ENCODE measurements at places on chromosomes 6 and 20.

DNA sequence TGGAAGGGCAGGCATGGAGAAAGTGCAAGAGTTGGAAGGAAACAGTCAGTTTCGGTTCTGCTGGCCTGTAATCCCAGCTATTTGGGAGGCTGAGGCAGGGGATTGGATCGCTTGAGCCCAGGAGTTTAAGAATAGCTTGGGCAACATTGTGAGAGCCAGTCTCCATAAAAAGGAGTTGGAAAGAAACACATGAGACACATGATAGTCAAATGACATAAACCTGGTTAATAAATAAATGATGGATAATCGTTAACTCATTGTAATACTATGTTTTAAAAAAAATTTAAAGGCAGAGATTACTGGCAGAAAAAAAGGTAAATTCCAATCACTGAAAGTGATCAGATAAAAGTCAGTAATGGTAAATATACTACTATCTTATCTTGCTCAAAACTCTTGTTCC, 37.2 kb upstream of the PHACTR1 start:
- peak; percentile 52 for DNase-seq

DNA sequence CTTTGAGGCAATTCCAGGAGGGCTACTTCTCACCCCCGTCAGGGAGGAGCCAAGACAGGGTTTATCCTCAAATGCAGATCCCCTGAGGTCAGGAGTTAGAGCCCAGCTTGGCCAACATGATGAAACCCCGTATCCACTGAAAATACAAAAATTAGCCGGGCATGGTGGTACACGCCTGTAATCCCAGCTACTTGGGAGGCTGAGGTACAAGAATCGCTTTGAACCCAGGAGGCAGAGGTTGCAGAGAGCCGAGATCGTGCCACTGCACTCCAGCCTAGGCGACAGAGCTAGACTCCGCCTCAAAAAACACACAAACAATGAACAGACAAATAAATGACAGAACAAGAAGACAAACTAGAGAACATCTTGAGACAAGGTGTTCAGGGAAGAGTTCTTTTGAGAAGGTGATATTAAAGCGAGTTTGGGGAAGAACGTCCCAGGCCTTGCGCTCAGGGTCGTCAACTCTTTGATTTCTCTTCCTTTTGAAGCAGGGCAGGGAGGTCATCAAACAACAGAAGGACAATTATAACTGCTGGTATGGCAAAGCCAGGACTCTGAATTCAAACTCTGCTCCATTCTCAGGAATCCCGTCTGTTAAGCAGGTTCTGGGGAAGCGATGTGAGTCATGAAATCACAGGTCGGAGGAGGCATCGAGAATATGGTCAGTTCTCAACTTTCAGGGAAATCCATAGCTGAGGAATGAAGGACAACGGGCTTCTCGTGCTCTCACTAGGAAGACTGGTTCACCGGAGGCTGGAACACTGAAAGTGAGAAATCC, 1.4 kb upstream of the RALY start:
- DNase-seq, result peak; percentile 69

GRCh38 chr20:24039196-24039595, 50.6 kb upstream of the GGTLC1 start:
- no peak for DNase-seq

GRCh38 chr6:17045581-17046322, 56.1 kb upstream of the STMND1 start:
- DNase-seq, result peak; percentile 17

DNA sequence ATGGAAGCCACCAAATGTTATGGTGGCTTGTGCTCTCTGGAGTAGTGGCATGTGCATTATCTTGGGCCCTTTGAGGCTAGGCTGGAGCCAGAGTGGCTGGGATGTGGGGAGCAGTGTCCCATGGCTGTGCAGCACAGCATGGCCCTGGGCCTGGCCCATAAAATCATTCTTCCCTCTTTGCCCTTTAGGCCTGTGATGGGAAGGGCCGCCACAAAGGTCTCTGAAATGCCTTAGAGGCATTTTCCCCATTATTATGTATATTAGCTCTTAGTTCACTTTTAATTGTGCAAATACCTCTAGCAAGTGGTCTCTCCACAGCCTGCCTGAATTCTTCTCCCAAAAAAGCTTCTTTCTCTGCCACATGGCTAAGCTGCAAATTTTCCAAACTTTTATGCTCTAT, 297.3 kb upstream of the IRAK1BP1 start:
- DNase-seq, result no peak

DNA sequence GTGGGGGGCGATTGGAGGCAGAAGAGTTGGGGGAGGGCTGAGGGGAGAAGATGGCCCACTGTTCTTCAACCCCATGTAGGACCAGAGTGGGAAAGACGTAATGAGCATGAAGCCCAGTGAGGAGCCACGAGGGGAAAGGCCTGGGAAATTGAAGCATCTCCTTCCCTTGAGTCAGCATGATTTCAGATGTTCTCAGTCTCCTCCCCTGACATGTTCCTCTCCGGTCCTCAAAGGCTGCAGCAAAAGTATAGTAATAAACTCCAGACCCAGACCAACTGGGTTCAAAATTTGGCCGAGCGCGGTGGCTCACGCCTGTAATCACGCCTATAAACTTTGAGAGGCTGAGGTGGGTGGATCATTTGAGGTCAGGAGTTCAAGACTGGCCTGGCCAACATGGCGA, 1.9 kb upstream of the NFKBIE start:
- DNase-seq, result no peak

DNA sequence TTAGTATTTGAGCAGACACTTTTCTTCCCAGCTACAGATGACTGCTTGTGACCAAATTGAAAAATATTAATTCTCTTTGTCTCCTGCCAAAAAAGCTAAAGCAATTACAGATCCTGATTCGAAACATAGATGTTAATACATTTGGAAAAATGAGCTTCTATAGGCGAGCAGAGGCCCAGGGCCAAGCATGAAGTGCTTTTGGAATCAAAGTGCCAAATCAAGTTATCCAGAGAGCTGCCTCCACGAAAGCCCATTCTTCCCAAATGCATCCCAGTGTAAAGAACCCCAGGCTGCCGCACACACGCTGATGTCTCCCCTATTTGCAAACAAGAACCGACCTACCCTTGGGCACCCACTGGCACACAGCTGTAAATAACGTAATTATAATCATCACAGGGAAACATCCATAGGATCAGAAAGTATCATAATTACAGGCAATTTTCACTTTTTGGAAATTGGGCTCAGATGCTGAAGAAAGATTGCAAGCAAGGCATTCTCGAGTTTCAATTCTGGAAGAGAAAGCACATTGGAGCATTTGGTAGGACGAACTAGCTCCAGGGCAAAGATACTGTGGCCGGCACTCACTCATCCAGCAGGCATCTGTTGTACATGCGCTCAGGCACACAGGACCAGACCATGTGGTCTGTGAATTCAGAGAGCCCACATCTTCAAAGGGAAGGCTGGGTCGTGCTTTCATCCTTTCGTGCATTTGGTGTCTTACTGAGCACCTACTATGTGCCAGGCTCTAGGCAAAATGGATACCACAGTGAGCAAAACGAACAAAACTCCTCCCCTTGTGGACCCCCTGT, 45.9 kb downstream of the BMP7 start:
- no peak for DNase-seq

- peak; percentile 21 for DNase-seq
These were observed 327.9 kb upstream of the MARCKS start for GRCh38 chr6:113529196-113529595.

- peak; percentile 18 for DNase-seq
These were observed 124.4 kb downstream of the TCP11 start for GRCh38 chr6:35016502-35017321.

DNA sequence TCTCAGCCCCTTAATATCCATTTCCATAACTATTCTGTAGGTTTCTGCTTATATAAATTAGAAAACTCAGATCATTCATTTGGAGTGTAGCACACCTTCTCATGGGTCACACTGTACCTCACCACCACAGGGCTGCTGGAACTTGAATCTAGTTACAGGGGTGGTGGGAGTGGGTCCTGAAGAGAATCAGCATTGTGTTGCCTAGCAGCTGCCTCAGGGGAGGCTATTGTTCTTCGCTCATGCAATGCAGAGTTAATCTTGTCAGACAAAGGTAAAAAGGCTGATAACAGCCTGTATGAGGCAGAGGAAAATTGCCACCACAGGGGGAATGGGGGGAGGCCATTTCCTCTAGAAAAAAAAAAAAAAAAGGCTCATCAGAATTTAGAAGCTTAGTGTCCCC, 496.0 kb upstream of the ADGRB3 start:
- DNase-seq, result no peak

DNA sequence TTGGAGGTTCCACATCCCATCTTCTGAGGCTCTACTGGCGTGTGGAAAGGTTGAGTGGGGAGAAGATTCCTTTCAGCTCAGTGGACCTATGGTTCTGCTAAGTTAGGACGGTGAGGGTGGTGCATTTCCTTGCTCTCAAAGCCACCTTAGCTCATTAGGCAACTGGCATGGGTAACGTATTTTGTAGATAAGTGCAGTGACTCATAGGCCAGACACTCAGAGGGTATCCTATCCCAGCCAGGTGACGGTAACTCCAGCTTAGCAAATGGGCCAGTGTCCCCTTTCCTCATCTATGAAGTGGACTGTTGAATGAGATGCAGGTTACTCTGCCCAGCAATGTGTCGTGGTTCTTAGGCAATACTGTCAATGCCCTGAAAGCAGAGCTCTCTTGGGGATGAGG, 3.7 kb downstream of the RPS6KA2 start:
- peak; percentile 67 for DNase-seq

DNA sequence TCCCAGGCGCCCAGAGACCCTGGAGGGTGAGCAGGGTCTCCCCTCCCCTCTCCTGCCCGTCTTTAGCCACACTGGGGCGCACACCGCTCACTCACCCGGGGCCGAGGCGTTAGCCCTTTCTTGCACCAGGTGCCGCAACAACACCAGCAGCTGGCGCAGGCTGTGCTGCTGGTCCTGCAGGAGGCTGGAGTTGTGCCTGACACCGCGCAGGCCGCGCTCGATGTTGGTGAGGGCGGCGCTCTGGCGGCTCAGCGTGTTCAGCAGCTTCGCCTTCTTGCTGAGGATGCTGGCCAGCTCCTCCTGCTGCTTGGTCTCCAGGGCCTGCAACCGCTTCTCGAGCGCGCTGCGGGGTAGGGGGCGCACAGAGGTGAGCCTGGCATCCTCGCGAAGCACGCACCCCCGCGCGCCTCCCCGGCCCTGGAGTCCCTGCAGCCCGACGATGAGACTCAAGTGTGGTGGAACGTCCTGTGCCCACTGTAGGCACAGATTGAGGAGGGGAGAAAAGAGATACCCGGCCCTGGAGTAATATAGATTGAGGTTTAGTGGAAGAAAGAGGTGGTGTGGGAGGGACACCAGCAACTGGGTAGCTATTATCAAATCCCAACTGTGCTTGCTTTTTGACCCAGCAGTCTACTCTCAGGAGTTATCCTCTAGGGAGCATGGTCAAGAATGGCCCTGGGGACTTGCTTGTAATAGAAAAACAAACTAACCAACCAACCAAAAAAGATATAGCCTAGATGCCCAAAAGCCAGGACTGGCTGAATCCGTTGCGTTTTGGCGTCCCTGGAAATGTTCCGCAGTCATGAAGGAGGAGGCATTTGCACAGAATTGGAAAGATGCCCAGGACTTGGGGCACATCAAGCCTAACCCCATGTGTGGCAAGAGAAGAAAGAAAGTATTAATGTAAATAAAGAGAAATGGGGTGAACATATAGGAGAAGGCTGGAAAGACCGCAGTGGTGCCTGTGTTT, 30.9 kb downstream of the ANGPT4 start:
- DNase-seq, result peak; percentile 48

DNA sequence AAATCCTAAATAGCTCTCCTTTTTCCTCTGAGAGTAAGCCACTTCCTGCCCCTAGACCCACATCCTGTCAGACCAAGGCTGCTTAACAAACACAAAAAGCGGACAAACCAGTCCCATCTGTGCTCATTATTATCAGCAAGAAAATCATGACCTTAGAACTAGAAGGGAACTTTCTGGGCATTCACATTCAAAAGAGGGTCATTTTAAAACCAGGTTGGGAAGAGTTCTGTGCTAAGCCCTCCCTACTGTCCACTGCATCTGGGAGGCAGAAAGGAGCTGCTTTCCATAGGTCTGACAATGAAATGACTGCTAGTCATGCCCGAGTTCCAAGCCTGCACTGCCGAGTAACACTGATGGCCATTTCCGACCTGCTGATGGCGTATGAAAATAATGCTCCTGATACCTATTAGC, 15.4 kb downstream of the EZR start:
- DNase-seq, result peak; percentile 53

DNA sequence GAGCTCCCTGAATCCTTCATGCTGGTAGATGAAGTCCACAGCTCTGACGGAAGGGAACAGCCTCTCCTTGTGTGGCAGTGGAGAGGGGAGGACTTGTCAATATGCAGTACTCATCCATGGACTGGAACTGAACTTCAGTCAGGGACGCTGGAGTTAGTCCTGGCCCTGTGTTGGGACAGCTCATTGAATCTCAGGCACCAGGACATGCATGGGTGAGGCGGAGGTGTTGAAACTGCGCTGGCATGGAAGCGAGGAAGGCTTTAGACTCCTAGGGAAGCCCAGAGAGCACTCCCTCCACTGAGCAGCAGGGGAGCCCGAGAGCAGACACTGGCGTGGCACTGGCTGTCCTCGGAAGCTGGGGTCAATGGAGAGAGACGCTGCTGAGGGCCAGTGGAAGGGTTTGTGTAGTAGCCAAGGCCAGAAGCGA, 161.3 kb upstream of the GGTLC1 start:
- peak; percentile 75 for DNase-seq

DNA sequence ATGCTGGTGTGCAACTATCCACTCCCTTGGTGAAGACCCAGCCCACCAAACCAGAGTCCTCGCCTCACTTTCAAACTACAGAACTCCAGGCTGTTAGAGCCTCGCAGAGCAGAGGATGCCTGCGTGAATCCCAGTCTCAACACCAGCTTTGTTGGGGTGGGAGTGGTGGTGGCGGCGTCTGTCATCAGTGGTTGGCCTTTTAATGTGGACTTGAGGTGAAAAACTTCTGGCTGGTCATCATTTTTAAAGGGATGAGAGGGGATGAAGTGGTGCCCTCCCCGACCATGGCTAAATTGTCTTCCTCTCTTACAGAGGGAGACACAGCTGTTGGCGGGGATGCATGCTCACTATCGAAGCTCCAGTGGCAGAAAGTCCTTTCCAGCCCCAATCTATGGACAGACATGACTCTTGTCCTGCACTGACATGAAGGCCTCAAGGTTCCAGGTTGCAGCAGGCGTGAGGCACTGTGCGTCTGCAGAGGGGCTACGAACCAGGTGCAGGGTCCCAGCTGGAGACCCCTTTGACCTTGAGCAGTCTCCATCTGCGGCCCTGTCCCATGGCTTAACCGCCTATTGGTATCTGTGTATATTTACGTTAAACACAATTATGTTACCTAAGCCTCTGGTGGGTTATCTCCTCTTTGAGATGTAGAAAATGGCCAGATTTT, 54.9 kb downstream of the EZR start:
- no peak for DNase-seq

DNA sequence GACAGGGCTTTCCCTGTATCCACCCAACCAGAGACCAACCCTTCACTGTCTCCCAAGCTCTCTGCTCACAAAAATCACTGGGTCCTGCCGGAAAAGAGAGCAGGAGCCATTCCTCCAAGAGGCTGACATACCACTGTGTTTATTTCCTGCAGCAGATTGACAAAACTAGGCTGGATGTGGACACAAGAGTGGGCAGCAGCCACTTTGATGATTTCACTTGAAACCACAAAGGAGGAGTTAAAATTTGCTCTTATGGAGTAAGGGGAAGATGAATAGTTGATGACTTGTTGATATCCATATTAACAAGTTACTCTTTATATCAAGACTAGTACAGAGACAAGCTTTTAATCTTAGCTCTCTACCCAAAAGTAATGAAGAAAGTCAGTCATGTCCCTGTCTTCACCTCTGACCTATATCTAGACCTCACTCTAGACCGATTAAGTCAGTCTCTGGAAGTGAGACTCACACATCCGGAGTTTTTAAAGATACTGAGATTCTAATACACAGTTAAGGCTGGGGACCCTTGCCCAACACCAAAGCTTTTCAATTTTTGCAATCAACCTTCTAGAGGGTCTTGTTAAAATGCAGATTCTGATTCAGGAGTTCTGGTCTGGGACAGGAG, 73.8 kb downstream of the SCML4 start:
- DNase-seq, result no peak

All from kidney tubule cell (primary cell).